ENCODE measurements at places on chromosomes 12 and 14.

DNA sequence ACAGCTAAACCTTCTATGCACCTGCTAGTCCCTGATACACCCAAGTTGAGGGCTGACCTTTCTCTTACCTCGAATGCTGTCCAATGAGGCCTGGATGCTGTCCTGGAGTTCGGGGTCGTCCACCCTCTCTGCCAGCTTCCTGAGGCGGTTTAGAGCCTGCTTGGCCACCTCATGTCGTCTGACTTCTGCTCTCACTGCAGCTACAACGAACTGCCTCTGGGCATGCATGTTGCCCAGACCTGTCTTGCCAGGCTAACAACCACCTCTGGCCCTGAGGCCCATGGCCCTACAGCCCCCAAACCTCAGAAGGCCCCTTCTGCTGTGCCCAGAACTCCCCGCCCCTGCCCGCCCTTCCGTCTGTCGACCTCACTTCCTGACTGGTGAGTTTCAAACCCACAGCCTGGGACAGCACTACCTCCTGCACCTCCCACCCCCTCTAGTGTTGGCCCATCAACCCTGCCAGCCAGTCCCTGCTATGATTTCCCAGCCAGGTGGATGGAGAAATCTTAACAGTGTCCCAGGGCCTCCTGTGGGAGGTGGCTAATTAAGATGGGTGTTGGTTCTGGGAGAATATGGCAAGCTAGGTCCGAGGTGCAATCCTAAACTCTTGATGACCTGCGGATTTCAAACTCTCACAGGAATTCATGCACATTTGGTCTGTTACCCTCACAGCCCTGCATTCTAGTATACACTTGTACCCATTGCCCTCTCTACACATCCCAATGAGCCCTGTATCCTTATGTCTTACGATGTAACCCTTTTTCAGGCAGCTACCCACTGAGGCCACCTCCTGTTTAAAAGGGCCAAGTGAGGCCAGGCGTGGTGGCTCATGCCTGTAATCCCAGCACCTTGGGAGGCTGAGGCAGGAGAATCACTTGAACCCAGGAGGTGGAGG, 2.7 kb upstream of the TSPAN31 start:
- H3K36me3 ChIP-seq = peaks cover 17% of the 10 kb centered on the region
- H3K27me3 ChIP-seq = peaks cover 46% of the 10 kb centered on the region
- H3K4me3 ChIP-seq = no peak overlapping the region
- no peak overlapping the region for H3K27ac ChIP-seq

- H3K27ac ChIP-seq = no peak overlapping the region
- H3K27me3 ChIP-seq = peaks cover 32% of the 10 kb centered on the region
- H3K4me3 ChIP-seq = no peak overlapping the region
- no peaks in the 10 kb centered on the region for H3K36me3 ChIP-seq
These were observed 5.3 kb downstream of the LTB4R start for GRCh38 chr14:24316597-24316950.

DNA sequence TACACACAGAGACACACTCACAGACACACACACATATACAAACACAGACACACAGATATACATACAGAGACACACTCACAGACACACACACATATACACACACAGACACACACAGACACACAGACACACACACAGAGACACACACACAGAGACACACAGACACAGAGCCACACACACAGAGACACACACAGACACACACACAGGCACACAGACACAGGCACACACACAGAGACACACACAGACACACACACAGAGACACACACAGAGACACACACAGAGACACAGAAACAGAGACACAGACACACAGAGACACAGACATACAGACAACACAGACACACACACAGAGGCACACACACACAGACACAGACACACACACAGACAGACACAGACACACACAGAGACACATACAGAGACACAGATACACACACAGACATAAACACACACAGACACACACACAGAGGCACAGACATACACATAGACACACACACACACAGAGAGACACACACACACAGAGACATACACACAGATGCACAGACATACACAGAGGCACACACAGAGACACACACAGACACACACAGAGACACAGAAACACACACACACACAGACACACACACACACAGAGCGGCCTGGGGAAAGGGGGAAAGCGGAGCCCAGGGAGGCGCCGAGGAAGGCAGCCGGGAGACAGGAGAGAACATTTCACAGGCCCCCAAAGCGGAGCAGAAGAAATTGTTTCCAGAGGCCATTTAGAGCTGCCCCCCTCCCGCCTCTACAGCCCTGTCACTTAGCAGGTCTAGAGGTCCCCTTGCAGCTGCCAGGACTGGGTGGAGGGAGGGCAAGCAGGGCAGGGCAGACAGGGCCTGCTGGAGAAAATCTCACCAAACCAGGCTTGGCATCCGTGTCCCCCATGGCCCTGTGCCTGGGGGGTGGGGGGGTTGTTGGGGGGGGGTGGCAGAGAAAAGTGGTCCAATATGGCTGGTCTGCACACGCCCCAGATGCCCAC, 38.9 kb downstream of the SERPINA3 start:
- H3K4me3 ChIP-seq = no peak overlapping the region
- no peaks in the 10 kb centered on the region for H3K36me3 ChIP-seq
- no peaks in the 10 kb centered on the region for H3K27me3 ChIP-seq
- H3K4me1 ChIP-seq = no peaks in the 10 kb centered on the region
- DNase-seq = peak; percentile 37

DNA sequence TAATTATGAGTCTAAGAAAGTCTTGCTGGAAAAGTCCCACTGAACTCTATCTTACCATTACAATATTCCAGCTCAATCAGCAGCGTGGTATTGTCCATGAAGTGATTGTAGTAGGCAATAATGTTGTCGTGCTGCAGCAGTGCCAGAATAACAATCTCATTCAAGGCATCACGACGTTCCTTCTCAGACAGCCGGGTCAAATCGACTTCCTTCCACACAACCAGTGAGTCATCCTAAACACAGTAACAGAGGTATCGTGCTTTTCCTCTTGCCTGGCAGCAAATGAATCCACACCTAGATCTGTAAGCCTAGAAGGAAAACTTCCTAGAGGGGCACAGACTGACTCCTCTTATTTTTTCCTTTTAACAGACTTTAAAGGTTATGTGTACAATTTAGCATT, 2.9 kb downstream of the NEK9 start:
- H3K36me3 ChIP-seq = no peaks in the 10 kb centered on the region
- no peaks in the 10 kb centered on the region for H3K27me3 ChIP-seq
- peaks cover 2% of the 10 kb centered on the region for H3K4me1 ChIP-seq
- no peak overlapping the region for H3K27ac ChIP-seq

DNA sequence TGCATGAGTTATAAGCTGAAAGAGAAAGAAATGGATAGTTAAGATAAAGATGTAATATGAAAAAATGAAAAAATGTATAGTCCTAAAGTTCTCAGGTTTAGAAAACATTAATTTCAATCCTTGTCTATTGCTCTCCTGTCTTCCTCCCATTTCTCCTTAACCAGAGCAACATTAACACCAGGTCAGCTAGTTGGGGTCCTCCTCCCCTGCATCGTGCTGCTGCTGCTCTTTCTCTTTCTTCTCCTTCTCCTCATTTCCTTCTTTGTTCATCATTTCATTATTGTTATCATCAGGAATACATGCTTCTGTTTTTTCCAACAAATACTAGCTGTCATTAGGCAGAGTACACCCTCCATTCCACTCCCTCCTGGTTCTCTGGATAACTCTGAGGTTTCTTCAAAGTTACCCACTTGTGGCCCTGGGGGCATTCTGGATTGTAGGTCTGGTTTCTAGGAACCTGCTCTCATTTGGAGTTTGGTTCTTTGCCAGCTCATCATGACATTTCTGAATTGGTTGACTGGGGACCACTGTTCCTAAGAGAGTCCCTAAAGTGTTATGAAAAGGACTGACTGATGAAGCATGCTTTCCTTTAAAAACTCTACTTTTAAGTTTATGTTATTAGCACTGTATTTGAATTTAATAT, 17.0 kb downstream of the ACSS3 start:
- H3K36me3 ChIP-seq = no peaks in the 10 kb centered on the region
- H3K4me1 ChIP-seq = peaks cover 7% of the 10 kb centered on the region
- DNase-seq = no peak
- H3K27ac ChIP-seq = no peak overlapping the region
